Activated T-cell treated with anti-CD3 and anti-CD28 coated beads, Interleukin-2, amount 50 U/mL, for 72 hours (primary cell): ENCODE measurements at places on chromosomes 6 and 20.
A peak's percentile ranks its signal among the peaks of the same experiment; 100 is the strongest.

GRCh38 chr20:59063358-59064213 is 21.0 kb upstream of the PRELID3B start:
- DNase-seq: no peak

DNA sequence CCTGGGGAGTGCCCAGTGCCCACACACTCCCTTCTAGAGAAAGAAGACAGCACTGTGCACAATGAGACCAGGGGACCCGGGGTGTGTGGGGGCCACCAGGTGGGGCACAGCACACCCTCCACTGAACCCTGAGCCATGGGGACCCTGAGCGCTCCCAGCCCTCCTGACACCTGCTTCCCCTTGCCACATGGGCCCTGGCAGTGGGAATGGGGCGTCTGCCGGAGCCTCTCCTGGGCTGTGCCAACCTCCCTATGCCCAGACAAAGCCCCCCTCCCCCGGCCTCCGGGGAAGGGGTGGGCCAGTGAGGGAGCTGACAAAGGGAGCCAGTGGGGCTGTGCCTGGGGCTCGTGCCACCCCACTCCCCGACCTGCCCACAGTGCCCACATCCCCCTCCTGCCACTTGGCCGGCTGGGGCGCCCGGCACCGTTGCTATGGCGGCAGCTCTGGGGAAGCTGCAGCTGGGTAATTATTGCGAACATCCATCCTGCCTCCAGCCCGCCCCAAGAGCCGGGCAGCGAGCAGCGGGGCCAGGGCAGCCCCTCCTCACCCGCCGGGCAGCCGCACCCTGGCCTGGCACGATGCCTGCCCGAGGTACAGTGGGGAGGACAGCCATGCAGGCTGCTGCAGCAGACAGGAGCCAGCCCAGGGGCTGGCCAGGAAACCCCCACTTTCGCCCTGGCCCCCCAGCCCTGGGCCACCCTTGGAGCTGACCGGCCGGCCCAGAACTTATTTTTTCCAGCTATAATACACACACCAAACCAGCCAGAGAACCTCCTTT is 41.9 kb upstream of the NOL4L start:
- peak; percentile 13 for DNase-seq

GRCh38 chr6:26104457-26105108 is 17.4 kb downstream of the HFE start:
- peak; percentile 47 for DNase-seq

- DNase-seq: no peak
These were observed 50.4 kb downstream of the UNC5CL start for GRCh38 chr6:40988634-40989033.

- no peak for DNase-seq
These were observed 139.3 kb upstream of the COL21A1 start for GRCh38 chr6:56386717-56387116.

DNA sequence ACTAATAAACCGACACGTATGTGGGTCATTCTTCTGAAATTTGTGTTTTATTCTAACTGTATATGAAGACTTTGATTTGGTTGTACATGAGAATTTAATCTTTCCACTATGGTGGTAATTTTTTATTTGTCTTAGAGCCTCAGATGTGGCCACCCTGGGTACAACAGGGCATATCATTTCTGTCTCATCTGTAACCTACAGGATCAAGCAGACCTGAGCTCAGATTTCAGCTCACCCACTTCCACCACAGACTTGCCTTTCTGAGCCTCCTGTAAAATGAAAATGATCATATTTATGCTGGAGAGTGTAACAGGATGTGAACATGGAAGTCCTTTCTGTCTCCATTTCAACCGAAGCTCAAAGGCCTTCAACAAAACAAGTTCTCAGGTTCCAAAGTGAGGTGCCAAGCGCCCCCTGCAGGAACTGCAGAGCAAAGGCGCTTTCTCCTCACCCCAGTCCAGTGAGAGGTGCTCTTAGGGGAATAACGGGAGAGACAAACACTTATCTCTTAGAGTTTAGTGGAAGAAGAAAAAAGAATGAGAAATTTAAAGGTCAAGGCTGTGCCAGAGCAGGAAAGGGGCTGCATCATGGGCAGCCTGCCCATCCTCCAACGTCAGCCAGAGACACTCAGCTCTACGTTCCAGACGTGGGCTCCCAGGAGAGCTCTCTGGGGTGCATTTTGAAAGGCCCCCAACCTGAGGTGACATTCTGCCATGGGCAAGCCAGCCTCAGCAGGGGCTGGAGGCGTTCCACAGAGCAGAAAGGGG is 23.0 kb upstream of the CD24 start:
- DNase-seq: peak; percentile 71

DNA sequence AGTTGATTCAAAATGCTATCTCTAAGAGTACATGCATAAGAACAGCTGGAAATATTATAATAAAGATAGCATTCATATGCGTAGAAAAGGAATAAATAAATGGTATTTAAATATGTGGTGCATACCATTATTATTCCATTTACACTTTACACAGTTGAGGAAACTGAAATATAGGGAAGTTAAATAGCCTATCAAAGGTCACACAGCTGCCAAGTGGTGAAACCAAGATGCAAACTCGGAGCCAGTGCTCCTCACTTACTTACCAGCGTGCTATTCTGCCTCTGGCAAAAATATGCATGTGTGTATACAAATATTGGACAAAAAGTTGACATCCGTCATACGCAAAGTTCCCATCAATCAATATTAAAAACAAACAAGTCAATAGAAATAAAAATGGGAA is 22.3 kb upstream of the ANKEF1 start:
- no peak for DNase-seq

DNA sequence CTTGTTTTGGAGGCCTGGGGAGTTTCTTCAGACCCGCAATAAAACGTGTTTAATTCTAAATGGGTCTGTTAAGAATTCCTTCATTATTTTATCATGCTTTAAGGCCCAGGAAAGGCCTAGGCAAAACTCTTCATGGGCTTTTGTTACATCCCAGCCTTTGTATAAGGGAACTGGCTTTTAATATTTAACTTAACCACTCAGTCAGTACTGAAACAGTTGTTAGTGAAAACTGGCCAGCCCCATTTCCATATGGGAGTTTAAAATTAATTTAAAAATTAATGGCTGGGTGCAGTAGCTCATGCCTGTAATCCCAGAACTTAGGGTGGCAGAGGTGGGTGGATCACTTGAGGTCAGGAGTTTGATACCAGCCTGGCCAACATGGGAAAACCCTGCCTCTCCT is 213.2 kb upstream of the FKBP1C start:
- DNase-seq: no peak

DNA sequence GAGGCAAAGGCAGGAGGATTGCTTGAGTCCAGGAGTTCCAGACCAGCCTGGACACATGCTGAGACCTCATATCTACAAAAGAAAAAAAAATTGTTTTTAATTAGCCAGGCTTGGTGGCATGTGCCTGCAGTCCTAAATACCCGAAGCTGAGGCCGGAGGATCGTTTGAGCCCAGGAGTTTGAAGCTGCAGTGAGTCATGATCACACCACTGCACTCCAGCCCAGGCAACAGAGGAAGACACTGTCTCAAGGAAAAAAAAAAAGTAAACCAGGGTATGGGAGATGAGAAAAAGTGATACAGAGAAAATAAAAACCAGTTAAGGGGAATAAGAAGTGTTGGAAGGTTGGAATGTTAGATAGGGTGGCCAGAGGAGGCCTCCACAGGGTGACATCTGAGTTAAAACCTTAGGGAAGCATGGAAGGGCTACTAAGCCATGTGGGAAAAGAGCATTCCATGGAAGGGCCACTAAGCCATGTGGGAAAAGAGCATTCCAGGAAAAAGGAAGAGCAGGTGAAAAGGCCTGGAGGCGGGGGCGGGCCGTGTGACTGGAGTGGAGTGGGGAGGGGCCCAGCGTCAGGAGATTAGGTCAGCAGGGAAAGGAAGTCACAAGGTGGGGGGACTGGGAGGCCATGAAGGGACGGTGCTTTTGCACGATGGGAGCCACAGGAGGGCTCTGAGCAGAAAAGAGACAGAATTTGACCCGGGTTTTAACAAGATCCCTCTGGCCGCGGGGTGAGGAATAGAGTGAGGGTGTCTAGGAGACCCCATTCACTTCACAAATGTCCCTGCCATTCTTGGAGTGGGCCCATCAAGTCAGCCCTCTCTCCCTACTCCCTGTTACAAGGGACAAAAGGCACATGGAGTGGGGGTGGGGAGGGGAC is 18.3 kb downstream of the CPNE5 start:
- no peak for DNase-seq

DNA sequence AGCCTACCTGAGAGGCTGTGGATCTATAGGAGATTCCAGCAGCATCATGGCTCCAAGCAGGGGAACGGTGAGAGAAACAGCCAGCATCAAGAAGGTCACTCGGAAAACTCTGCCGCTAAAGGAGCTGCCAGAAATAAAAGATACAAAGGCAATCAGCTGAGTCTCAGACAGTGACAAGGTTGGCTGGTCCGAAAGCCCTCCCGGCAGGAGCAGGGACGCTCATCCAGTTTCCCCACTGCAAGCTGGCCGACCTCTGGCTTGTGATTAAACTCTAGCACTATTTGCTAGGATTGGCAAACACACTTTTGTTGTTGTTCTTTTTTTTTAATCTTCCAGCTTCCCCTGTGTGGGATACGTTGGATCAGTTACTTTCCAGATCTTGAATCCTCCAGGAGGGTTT is 8.7 kb downstream of the APMAP start:
- DNase-seq: no peak

GRCh38 chr6:38846361-38846760 is 131.2 kb downstream of the DNAH8 start:
- DNase-seq: no peak

DNA sequence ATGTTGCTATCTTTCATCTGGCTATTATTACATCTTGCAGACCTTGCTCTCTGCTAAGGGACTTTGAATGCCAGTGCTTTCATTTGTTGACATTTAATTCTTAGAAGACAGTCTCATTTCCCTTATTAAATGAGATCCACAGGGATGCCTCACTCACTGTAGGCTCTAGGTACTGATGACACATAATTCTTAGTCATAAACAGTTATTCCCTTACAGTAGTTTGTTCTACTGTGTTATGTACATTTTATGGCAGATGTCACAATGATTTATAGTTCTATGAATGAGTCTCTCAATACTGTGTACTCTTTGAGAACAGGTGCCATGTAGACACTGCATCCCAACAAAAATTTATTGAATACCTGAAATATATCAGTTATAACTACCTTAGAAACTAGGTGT is 70.3 kb downstream of the FAM83B start:
- no peak for DNase-seq

DNA sequence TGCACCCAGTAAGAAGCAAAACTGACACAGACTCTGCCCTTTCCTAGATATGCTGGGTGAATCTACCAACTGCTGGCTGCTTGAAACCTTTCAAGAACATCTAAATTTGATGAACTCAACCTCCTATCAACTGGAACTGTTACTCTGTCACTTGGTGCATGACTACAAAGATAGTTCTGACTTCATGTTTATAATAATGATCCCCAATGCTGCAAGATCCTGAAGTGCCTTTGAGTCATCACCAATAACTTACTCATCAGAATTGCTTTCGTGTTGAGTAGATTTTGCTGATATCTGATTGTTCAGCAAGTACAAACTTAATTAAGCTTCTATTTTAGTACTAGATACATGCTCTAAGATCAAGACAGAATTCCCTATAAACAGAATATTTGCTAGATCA is 100.2 kb upstream of the ARMC2 start:
- no peak for DNase-seq

- DNase-seq: no peak
These were observed 37.1 kb downstream of the SLC22A23 start for GRCh38 chr6:3419624-3420272.

- DNase-seq: no peak
These were observed 214.4 kb downstream of the ALDH8A1 start for GRCh38 chr6:134735461-134735860.

DNA sequence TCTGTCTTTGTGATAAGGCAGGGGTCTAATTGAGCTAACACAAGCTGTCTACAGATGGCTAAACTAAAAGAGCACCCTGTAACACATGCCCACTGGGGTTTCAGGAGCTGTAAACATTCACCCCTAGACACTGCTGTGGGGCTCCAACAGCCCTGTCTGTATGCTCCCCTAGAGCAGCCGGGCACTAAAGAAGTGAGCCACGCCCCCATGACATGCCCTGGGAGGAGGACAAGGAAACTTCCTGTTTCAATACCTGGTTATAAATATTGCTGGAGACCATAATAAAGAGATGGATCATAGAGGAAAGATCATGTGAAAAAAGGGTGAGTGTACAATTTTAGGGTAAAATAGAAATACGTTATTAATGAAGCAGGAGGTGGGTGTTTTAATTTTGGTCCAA is 667.7 kb upstream of the AGPAT4 start:
- DNase-seq: no peak

DNA sequence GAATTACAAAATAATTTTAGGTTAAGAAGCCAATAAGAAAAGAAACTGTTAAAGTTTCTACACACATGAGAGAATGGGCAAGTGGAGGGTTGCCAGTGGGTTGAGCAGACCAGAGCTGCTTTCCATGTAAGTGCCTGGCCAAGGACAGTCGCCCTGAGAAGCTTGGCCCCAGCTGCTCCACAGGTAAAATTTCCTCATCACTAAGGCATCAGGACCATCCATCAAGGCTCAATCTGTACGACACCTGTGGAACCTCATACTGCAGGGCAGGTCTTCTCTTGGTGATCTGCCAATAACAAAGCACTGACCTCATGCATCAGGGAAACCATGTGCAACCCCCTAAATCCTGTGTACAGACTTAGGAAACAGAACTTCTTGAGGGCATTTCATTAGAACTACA is 115.4 kb downstream of the INSM1 start:
- DNase-seq: no peak

- peak; percentile 59 for DNase-seq
These were observed 1.3 kb upstream of the FNDC11 start for GRCh38 chr20:63552481-63553249.

GRCh38 chr20:48631114-48632016 is 196.4 kb downstream of the PREX1 start:
- DNase-seq: no peak
